ENCODE measurements at places on chromosomes 3 and 15.

- DNase-seq = no peak
These were observed 105.0 kb downstream of the GRM7 start for GRCh38 chr3:6965881-6966280.

DNA sequence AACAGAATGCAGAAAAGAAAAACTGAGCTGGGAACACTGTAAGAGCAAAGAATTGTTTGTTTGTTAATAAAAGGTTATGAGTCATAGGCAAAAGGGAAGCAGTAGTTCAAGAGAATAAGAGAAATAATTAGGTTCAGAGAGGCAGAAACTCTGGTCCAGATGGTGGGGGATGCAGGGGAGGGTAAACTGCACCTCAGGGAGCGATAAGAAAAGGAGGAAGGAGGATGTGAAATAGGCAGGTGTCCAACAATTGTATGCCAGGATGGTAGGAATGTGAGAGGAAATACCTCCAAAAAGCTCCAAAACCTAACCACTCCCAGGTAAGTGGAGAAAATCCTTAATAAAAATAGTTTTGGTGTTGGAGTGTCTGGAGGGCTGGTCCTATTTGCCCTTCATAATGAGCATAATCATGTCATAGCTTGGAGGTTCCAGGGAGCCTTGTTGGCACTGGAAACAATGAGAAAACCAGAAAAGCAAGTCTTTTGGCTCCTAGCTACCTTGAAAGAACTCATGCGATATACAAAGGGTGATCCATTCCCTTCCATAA, 405.4 kb upstream of the TBL1XR1 start:
- DNase-seq = no peak

DNA sequence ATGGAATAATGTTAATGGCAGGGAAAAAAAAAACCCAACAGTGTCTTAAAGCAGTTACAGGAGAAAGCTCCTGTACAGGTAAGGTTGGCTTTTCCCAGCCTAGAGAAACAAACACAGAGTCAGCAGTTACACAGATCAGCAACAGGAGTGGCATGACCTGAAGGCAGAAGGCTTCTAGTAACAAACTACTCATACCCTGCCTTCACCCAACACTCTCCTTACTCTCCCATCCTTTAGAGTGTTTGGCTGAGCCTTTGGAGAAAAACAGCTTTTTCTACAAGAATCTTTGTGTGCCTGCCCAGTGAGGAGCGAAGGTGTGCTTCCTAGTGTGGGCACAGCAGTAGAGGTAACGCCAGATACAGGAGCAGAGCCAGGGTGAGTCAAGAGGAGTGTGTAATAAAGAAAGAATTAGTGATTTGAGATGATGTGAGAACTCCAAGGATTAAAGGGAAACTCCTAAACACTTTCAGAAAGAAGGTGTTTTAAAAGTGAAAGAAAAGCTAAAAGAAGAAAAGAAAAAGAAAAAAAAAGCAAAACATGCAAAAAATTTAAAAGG, 152.7 kb downstream of the POLR2M start:
- DNase-seq = no peak

GRCh38 chr15:74726774-74727164, 1.4 kb upstream of the CYP1A1 start:
- DNase-seq = no peak

GRCh38 chr3:14377838-14378169, 24.6 kb upstream of the SLC6A6 start:
- no peak for DNase-seq

DNA sequence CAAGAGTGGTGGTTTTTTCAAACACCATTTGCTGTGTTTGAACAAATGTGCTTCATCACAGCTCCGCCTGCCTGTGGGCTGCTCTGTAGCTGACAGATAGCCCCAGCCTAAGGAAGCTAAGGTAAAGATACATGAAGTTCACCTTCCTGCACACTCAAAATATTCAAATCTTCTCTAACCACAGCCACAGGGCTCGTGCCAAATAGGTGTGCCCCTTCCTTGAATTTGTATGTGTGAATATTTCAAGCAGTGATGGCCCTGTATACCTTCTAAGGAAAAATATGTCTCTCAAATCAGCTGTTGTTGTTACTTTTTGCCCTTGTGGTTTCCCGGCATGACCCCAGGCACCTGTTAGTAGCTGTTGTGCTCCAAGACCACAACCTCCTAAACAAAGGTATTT, 92.8 kb downstream of the CCNL1 start:
- no peak for DNase-seq

DNA sequence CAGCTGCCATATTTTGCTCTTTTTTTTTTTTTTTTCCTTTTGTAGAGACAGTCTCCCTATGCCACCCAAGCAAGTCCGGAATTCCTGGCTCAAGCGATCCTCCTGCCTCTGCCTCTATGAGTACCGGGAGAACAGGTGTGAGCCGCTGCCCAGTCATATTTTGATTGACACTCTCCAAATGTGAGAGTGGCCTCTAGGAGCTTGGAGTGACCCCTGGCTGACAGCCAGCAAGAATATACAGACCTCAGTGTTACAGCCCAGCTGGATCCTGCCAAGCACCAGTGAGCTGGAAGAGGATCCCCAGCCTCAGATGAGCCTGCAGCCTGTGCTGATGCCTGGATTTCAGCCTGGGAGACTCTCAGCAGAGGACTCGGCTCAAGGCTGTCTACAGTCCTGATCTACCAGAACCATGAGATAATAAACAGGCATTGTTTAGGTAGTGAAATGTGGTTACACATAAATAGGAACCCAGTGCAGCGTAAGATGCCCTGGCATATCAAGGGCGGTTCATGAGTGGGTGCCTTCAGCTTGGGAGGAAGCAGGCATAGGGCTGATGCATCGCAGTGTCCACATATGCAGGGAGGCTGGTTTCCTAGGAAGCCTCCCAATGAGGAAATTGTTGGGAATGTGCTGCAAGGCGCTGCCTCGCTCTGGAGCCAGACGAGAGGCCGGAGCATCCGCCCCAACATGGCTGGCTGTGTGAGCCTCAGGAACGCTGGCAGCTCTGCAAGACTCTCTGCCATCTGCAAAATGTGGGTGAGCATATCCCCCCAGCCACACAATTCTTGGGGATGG, 38.9 kb upstream of the ATP10A start:
- DNase-seq = no peak

GRCh38 chr3:187014417-187014864, 84.1 kb downstream of the ST6GAL1 start:
- peak; percentile 46 for DNase-seq

DNA sequence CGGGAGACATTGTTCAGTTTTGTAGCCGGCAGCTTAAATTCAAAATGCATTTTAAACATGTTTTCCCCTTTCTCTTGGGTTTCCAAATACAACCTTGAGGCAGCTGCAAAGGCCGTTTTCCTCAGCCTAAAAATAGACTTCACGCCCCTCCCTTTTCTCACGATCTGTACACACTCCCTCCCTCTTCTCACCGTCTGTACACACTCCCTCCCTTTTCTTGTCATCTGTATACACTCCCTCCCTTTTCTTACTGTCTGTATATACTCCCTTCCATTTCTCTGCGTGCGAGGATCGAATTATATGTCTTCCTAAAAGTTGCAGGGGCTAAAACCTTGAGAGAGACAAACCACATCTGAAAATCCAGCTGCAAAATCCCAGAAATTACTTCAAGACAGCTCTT, 8.9 kb downstream of the MUC4 start:
- no peak for DNase-seq

DNA sequence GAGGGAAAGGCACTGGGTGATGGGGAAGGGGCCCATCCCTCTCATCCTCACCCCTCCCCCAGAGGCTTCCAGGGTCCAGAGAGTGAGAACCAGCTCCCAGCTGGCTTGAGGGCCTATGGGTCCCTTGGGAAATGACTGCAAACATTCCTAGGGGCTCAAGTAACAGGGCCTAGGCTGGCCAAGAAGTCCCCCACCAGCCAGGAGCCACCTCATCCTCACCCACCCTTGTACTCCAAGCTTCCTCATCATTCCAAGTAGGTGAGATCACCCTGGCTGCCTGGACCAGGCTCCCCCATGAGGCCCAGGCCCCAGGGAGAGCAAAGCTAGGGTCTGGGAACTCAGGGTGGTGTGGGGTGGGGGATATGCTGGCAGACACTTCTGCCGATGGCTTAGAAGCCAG, 14.8 kb downstream of the LOXL1 start:
- DNase-seq = no peak

- no peak for DNase-seq
These were observed 848 bp downstream of the NCEH1 start for GRCh38 chr3:172709774-172710663.

- no peak for DNase-seq
These were observed 61.0 kb downstream of the TLE3 start for GRCh38 chr15:70036585-70037291.

- no peak for DNase-seq
These were observed 54.7 kb downstream of the TRPM1 start for GRCh38 chr15:31046759-31047359.

GRCh38 chr3:171561596-171562323, 101.6 kb upstream of the TNIK start:
- DNase-seq = no peak

DNA sequence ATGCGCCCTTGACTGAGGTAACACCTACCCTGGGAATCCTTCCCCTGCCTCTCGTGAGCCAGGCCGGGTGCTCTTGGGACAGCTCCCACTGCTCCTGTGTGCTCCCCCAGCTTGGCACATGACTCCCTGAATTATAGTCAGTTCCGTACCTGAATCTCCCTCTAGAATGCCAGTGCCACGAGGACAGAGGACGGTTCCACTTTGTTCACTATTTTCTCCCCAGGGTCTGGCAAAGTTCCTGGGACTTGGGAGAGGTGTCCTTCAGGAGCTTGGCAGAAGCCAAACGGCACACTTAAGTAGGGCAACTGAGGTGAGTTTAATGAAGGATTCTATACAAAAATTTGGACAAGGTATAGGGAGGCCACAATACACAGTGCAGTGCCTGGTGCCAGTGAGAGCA, 9.8 kb downstream of the CCR5AS start:
- DNase-seq = no peak

- no peak for DNase-seq
These were observed 820.4 kb downstream of the NAALADL2 start for GRCh38 chr3:175679568-175679967.

DNA sequence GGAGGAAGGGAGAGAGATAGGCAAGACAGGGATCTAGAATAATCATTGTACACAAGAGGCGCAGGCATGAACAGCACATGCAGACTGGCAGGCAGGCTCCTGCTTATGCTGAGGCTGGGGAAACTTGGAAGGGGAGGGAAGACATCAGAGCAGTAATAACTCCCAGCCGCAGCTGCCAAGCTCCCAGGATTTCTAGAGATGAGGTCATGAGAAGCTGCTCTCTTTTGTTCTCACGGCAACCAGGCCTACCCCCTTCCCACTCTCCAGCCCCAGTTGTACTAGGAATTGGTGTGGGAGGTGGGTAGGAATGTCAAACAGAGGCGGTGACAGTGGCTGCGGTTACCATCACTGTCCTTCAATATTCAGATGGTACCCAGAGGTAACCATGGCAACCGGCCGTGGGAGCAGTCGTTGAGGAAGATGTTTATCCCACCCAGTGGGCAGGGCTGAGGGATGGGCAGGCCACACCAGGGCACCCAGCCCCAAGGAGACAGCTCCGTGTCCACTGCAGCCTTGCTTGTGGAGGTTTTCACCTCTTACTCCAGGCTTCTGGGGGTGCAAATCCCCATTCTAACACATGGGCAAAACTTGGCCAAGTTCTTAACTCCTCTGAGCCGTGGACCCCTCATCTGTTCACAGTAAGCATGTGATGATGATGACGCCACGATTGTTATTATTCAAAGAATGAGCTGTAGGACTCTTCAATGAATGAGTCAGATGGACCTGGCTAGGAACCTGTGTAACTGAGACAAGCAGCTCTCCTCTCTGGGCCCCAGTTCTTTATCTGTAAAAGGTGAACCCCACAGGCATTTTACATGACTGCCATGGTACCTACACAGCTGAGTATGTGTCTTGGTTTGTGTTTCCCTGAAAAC, 360.8 kb upstream of the PROK2 start:
- no peak for DNase-seq

DNA sequence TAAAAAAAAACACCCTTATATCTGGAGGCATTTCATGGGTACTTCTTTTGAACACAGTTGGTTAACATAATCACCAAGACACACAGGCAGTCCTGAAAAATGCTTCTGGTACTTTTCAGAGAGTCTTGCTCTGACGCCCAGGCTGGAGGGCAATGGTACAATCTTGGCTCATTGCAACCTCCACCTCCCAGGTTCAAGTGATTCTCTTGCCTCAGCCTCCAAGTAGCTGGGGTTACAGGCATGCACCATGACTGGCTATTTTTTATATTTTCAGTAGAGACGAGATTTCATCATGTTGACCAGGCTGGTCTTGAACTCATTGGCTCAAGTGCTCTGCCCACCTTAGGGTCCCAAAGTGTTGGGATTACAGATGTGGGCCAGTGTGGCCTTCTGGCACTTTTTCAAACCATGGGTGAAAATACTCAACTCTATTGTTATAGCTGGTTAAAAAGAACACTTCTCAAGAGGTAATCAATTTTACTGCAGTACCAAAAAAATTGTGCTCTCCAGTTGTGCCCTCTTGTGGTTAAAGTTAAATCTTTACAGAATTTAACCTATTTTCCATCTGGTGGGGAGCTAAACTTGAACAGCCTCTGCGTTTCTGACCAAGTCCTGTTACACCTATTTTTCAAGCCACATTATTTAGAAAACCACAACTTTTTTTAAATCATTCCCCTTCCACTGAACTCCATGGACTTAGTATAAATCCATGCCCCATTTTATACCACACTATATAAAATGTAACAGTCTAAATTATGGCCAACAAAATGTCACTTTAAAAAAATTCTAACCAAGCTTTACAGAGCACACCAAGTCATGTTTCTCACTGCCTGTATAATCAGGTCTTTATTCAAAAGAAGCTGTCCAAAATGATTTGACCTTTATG, 1.2 kb upstream of the SNAPC5 start:
- no peak for DNase-seq

- DNase-seq = no peak
These were observed 71.4 kb upstream of the SKOR1 start for GRCh38 chr15:67753891-67754290.

GRCh38 chr3:129429602-129430001, 1.2 kb upstream of the EFCAB12 start:
- DNase-seq = no peak

DNA sequence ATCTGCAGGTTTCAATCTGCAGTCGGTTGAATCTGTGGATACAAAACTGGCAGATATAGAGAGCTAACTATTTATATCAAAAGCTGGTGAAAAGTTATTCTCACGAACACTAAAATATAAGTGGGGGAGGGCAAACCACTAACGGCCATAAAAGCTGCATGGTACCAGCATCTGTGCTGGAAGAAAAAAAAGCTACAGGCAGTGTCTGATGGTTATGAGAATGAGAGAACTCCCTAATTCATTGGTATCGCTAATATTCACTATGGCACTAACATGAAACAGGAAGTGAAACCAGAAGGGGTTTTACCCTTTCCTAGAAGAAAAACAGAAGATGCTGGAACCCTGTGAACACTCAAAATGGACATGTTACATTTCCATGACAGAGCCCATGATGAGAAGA, 15.9 kb downstream of the CEP70 start:
- DNase-seq = no peak

- no peak for DNase-seq
These were observed 16.1 kb upstream of the GHSR start for GRCh38 chr3:172464306-172464705.

GRCh38 chr3:114879059-114880031, 267.7 kb downstream of the ZBTB20 start:
- no peak for DNase-seq

- no peak for DNase-seq
These were observed 5.2 kb downstream of the KCTD6 start for GRCh38 chr3:58497097-58497496.

- no peak for DNase-seq
These were observed 12.5 kb upstream of the RPN1 start for GRCh38 chr3:128663151-128663550.

All from LNCaP clone FGC (cell line).